Cardiac septum (tissue), 1 donor: ENCODE measurements at places on chromosomes 7 and 10. TPM values are rescaled to one million over a fixed set of nuclear protein-coding genes. Genes with fewer than 3 reads are reported as not detected.
A peak's percentile ranks its signal among the peaks of the same experiment; 100 is the strongest.

DNA sequence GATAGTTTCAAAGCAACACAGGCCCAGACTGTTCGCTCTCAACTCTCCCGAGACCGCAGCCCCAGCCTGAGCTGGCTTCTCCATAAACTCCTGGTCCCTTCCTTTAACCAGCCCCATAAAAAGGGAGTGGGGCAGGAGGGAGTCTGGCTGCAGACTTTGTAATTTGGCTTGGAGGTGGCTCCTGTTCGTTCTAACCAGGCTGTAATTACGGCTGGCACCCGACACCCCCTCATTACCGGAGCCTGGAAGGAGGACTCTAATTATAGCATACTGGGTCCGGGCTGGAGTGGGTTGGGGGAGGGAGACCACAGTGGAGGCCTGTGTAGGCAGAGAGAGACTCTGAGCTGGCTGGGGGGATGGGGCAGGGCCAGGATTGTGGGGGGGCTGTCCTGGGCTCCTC, 49.7 kb downstream of the UNC5B start:
- DNase-seq: no peak

DNA sequence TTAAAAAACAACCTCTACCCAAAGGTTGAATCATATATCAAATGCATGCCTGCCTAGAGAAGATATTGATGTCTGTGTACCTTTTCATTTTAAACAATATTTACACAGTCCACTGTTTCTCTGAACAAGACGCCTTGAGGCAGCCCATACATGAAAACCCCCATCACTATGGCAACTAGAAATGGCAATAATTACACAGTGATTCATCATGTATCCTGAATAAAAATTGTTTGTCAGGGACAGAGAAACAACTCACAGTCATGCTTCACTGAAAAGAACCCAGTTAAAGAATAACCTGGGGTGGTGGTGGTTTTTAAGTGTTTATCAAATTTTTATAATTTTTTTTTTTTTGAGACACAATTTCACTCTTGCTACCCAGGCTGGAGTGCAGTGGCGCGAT, 19.7 kb downstream of the DNAJC12 start:
- no peak for DNase-seq

DNA sequence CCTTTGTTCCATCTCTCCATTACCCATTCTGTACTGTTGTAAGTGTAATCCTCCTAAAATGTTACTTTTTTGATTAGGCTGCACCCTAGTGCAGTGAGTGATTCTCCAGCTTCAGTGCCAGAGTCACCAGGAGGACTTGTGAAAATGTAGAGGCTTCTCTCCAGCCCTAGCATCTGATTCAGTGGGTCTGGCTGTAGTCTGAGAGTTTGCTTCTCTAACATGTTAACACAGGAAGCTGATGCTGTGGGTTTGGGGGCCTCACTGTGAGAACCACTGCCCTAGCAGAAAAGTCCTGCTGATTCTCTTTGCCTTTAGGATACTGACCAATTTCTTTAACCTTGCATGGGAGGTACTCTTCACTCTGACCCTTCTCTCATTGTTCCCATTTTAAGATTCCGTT, 24.4 kb downstream of the CSGALNACT2 start:
- no peak for DNase-seq

- DNase-seq: peak; percentile 95
Measured at GRCh38 chr7:101099969-101100781, 14.9 kb downstream of the TRIM56 start.

- DNase-seq: no peak
Measured at GRCh38 chr10:96995851-96996250, 163.8 kb downstream of the LCOR start.

GRCh38 chr10:75191821-75192568, 18.6 kb upstream of the VDAC2 start:
- DNase-seq: peak; percentile 62

DNA sequence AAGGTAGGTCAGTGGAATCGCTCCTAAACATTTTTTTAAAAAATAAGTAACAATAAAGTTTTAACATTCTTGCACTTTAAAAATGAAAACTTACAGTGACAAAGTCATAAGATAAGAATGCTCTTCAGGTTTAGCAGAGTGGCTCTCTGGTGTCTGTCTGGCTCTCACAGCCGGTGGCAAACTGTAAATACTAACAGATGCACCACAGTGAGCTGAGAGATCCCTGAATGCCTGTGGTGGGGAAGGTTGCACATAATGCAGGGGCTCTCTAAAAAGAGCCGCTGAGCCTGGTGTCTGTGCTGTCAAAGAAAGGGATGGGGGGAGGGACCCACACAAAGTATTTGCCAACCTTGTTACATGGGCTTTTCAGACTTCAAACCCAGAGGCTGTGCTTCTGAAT, 498.3 kb downstream of the CCSER2 start:
- no peak for DNase-seq

GRCh38 chr7:147570390-147570789, 1020.2 kb upstream of the C7orf33 start:
- no peak for DNase-seq

GRCh38 chr10:79098596-79099015, 29.8 kb downstream of the ZMIZ1 start:
- DNase-seq: no peak

DNA sequence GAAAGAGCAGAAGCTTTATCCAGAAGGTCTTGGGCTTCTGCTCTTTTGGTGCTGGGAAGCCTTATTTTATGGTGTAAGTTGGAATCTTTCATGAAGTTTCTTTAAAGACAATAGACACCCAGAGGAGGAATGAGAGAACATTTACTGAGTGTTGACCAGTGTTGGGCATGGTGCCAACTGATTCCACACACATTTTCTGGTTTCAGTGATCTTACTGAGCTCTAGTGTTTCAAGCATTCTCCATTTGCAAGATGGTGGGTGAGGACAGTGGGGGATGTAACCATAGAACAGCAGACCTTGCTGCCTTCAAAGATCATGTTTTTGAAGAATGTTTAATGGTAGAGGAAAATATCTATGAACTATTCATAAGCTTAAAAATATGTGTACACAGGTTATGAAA, 114.6 kb downstream of the LRMDA start:
- DNase-seq: no peak

- no peak for DNase-seq
Measured at GRCh38 chr10:17537281-17537680, 79.9 kb downstream of the HACD1 start.

DNA sequence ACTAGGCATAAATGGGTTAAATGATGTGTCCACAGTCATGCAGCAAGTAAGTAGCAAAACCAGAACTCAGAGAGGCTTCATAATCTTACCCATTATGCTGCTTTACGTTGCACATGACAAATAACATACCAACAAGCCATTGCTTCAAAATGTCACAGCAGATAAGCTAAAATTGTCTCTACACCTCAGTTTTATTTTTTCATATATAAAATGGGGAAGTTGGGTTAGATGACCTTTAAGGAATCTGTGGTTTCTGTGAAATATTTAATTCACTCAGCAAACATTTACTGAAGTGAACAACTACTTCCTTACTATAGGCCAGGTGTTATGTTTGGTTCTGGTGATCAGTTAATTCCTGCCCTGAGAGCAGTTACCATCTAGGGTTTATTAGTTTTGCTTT, 2.2 kb upstream of the ASCC1 start:
- no peak for DNase-seq

GRCh38 chr7:36567699-36568451, 156.4 kb downstream of the AOAH start:
- no peak for DNase-seq

- DNase-seq: no peak
Measured at GRCh38 chr7:55381696-55382095, 16.6 kb downstream of the LANCL2 start.

GRCh38 chr10:4770801-4771553, 55.0 kb upstream of the AKR1E2 start:
- no peak for DNase-seq

GRCh38 chr7:92425311-92425947, 21.9 kb upstream of the GATAD1 start:
- no peak for DNase-seq

Gene TRIM4
- 7.8 TPM for total RNA-seq

Gene OLAH
- not detected for total RNA-seq

Gene FGF8
- total RNA-seq: not detected

Gene ADAM22
- total RNA-seq: 3.4 TPM

Gene CDK14
- 25.7 TPM for total RNA-seq
